ENCODE measurements at places on chromosomes 7 and 10.

DNA sequence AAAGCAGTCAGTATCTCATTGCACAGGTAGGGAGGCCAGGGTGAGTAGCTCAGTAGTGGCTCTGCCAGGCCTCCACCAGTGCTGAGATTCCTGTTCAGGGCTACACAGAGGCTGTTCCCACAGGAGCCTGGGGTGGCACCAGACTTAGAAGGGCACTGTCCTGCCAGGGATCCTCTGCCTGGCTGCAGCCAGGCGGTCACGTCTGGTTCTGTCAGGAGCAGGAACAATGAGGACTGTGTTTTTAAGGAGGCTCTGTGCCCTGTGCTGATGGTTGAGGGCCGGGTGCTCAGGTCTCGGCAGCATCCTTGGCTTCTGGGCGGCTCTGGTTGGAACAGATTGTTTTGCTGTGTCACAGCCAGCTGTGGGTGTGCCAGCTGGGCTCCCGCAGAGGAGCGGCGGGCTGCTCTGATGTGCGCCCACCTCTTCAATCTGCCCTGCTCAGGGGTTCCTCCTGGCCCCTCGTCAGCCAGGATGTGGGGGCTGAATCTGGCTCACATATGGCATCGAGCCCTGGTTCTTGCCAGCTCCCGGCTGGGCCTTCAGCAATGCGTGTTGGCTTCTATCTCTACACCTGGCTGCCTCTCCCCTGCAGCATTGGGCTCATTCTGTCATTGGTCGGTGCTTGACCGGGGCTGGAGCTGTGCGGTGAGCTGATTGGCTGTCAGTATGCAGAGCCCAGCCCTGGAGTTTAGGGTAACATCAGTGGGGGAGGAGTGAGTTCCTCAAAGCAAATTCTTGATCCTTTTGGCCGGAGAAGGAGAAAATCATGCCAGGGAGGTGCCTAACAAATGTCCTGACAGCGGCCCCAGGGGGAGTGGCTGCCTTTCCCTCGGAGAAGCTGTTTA is 41.2 kb downstream of the TACR2 start:
- no peak for DNase-seq

DNA sequence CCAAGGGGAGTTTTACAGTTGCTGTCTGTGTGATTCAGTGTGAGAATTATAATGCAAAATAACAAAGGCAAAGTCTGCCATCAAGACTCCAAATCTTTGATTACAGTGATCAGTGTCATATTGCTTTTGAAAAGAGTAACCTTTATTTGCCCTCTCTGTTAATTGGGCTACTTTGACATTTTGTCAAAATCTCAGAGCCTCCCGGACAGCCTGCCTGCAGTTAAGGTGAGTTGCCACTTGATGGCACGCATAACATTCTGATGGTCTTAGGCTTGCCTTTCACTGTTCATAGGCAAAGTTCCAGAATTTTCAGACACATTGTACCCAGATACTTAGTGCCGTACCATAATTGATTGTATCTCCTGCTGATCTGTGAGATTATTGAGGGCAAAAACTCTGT is 253.5 kb downstream of the ABCA13 start:
- DNase-seq, result no peak

DNA sequence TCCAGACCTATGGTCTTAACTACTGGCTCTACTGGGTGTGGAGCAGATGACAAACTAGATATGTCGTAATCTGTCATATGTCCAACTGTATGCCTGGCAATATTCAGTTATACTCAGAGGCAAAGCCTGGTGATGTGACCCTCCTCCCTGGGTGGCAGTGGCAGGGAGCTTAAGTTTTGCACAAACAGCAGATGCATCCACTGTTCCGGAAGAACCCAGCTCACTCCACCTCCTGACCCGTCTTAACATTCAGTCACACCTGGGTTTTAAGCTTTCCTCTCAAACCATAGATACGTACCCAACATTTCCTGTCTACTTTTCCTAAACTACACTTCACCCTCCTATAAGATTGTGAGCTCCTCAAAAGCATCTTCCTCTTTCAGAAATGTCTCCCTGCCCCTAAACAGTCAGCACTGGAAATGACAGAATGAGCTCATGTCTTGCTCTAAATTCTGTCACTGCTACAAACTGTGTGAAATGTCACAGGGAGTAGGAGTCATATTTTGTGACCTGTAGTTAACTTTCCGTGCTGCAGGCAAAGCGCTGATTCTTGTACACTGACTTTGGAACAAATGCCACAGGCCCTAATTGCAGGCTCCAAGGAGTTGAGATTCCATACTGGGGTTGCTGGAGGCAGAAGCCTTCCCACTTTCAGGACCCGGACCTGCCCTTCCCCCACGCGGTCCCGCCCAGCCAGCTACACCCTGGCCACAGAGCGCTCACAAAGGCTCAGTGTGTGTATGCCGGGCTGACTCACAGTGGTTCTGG is 23.9 kb downstream of the SCD start:
- DNase-seq, result peak; percentile 20

GRCh38 chr7:132475037-132475668 is 101.1 kb downstream of the PLXNA4 start:
- no peak for DNase-seq

- no peak for DNase-seq
These were observed 77.0 kb upstream of the GSDME start for GRCh38 chr7:24834128-24834798.

- DNase-seq, result no peak
These were observed 35.1 kb upstream of the GRID1 start for GRCh38 chr10:86401588-86402282.

- no peak for DNase-seq
These were observed 38.6 kb upstream of the ACSL5 start for GRCh38 chr10:112335111-112335867.

- no peak for DNase-seq
These were observed 37.7 kb downstream of the LRMDA start for GRCh38 chr10:75469006-75469616.

- DNase-seq, result no peak
These were observed 382.7 kb downstream of the SFMBT2 start for GRCh38 chr10:7027913-7028808.

DNA sequence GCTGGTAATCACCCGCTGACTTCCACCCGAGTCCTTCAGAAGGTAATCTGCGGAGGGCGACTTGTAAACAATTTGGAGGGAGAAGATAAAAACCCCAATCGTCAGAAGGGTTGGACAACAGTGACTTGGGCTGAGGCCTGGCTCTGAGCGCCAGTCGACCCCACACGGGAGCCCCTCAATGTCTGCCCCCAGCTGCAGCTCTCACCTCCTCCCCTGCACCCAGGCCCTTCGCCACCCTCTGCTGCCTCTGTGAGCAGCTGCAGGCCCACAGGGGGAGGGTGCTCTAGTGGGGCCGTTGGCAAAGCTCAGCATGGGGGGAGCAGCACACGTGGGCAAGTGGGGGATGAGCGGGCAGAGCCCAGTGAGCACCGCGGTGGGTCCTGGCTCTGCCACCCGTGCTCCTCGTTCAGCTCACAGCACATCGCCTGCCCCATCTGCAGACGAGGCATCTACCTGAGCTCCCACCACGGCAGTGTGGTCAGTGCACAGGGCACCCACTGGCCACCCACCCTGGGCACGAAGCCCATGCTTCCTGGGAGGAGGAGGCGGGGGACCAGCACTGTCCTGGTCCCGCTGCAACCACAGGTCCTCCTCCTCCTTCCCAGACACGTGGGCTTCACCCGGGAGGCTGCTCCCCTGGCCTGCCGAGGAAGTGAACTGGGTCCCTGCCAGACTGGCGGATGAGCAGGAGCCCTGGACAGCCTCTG is 280.5 kb downstream of the ELFN1 start:
- no peak for DNase-seq

GRCh38 chr7:43648473-43649406 is 65.8 kb downstream of the STK17A start:
- DNase-seq, result peak; percentile 44

DNA sequence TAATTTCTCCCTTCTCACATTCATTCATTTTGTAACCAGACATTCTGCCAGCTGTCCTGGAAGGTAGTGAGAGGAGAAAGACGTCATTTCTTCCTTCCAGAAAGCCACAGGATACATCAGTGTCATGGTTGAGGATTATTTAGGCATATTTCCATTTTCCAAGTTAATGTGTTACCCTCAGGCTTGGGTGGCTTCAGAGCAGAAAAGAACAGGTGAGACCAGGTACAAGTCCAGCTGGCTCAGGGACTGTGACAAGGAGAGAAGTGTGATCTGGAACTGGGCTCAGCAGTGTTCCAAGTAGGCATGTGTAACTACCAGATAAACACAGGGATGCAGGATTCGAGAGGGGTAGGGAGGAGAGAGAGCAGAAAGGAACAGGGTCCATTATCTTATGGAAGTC is 386.9 kb downstream of the GALNT17 start:
- DNase-seq, result no peak

DNA sequence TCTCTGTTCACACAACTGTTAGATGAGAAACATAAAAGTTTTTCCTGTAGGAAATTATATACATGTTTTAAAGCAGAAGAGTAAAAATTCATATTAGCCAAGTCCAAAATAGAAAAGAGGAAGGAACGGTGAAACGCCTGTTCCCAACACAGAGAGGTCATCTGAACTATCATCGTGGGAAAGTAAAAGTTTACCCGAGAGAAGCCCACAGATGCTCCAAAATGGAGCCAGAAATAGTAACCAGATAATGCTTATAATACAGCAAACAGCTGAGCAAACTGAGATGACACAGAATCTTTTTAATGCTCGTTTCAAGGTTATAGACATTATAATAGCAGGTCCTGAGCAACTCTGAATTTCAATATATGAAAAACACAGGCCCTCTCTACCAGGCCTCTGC is 24.5 kb downstream of the FRMD4A start:
- no peak for DNase-seq

DNA sequence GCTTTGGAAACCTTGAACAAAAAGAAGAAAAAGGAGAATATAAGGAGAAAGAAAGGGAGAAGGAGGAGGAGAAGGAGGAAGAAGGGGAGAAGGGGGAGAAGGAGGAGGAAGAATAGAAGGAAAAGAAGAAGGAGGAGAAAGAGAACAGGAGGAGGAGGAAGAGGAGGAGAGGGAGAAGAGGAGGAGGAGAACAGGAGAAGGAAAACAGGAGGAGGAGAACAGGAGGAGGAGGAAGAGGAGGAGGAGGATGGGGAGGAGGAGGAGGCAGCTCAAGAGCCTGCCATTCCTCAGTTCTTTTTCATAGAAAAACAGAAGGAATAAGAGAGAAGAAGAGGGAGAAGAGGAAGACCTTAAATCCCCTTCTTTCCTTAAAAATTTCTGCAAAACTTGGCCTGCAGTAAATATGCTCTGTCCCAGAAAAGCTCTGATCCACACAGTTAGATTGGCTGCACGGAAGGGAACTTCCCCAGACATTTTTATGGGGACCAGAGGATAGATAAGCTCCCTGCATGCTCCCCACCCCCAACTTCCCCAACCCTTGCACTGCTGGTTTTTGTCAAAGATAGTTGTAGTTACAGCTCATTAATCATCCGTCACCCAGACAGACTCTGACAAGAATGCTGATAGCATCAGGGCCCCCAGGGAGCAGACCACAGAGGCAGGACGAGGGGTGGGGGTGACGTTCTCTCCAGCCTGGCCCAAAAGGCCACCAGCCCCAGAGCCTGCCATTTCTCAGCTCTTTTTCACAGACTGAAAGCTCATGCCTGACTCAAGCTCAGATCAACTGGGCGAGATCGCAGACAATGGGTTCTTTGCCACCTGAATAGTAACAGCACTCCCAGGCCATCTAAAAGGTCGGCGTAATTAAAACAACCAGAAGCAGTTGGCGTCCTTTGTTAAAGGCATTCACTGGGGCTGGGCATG is 34.5 kb upstream of the LYZL1 start:
- no peak for DNase-seq

DNA sequence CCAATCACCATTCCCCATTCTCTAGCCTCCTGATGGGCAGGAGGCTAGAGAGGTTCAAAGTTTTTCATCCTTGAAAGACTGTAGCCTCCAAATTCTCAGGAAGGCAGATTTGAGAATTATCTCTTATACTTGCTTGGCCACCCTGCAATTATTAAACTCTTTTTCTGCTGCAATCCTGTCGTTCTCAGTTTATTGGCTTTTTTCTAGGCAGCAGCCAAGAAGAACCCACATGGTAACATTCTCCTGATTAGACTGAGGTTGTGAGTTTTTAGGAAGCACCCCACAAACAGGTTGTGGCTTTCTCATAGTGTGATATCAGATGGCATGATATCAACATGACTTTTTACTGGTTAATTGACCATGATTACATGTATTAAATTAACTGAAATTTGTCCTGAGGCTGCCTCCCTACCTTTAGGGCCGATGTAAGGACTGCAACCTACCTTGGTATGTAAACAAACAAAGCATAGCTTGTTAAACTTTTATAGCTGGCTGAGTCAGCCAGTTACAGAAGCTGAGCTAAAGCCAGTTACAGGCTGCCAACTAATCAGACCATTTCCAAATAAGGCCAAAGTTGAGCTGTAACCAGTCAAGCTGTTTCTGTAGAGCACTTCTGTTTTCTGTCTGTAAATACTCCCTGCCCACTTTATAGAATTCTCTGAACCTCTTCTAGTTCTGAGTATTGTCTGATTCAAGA is 3.2 kb upstream of the ZNF248 start:
- DNase-seq, result no peak

GRCh38 chr7:12756821-12757220 is 69.4 kb downstream of the ARL4A start:
- no peak for DNase-seq

DNA sequence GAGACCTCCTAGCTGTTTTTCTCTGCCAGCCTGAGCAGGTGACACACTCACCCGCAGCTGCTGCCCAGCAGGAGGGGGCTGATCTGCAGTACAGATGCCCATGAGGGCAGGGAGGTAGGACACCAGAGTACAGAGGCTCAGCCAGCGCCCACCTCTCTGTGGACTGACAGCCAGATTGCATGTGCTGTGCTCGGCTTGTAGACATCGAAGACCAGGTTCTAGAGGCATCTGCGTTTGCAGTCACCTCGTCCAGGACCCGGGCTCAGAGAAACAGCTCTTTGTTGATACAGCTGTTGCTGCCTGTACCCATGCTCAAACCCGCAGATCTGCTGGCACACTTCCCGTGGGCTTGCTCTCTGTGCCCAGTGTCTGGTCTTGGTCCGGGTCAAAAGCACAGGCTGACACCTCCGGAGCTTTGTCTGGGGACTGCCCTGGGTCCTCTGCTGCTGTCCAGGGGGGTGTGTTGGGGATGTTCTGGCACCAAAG is 224.7 kb downstream of the GLRX3 start:
- no peak for DNase-seq

- DNase-seq, result no peak
These were observed 383.4 kb downstream of the CNTNAP2 start for GRCh38 chr7:146499970-146500369.

DNA sequence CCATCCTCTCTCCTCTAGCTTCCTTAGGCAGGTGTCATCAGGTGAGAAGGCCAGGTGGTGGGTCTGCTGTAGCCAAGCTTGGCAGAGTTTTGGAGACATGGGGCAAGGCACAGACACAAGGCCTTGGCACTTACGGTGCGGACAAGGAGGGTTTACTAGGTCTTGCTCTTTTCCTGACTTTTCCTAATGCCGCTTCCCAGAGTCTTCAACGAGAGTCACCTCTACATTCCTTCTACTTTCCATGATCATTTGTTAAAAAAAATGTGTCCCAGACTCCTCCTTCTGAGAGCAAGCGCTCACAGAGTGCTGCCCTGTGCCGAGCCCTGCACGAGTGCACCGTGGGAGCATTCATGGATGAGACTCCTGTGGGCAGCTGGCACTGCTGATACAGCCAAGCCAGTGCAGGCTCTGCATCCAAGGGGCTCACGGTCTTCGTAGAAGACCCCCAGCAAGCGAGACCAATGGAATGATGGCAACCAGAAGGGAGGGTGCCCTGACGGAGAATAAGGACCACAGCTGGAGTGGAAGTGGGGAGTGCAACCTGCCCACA is 243.0 kb upstream of the MKI67 start:
- no peak for DNase-seq

GRCh38 chr7:133910761-133911160 is 216.4 kb upstream of the LRGUK start:
- no peak for DNase-seq

Measured in activated naive CD4-positive, alpha-beta T cell (primary cell).